Activated CD4-positive, alpha-beta T cell treated with anti-CD3 and anti-CD28 coated beads, Interleukin-2, amount 10 ng/mL, durations not matched to agents 7 days and 5 days (primary cell): ENCODE measurements at places on chromosomes 1 and 21.

GRCh38 chr21:45528981-45529784 is 13.1 kb downstream of the SLC19A1 start:
- no peak for DNase-seq

- peak; percentile 43 for DNase-seq
These were observed at the start of gene PLEKHM2 for GRCh38 chr1:15684042-15684461. Gene PLEKHM2 (plus strand): TSS chr1:15684320. CDS start chr1:15684559, 239 bp downstream.

- DNase-seq: peak; percentile 76
These were observed 40.6 kb downstream of the MAPKAPK2 start for GRCh38 chr1:206725109-206725963.

GRCh38 chr1:47507881-47508701 is 70.2 kb downstream of the FOXD2 start:
- DNase-seq: no peak

DNA sequence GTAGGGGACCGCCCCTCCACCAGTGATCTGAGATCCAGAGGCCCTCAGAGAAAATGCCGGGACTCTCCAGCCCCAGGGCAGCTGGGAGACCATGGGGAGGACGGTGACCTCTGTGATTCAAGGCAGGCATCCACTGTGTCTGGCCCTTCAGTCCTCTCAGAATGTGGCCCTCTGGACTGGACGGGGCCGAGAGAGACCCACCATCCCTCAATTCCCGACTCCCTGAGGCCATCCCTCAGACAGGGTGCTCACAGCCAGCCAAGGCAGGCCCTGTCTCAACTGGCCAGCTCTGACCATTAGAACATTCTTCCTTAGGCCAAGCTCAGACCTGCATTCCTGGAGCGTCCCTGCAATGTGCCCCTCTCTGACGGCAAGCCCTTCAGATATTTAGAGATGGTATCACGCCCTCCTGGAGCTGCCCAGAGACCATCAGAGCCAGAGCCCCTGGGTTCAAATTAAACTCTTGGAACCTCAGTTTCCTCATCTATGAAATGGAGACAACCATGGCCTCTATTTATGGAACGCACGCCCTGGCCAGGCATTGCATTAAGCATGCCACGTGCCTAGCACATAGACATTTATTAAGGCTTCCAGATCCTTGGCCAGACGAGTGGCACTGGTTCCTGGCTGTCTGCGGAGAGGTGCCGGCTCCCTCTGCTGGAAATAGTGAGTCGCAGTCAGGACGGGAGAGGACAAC is 9.6 kb upstream of the EPS8L3 start:
- peak; percentile 82 for DNase-seq
